ENCODE measurements at places on chromosomes 3 and 15.

DNA sequence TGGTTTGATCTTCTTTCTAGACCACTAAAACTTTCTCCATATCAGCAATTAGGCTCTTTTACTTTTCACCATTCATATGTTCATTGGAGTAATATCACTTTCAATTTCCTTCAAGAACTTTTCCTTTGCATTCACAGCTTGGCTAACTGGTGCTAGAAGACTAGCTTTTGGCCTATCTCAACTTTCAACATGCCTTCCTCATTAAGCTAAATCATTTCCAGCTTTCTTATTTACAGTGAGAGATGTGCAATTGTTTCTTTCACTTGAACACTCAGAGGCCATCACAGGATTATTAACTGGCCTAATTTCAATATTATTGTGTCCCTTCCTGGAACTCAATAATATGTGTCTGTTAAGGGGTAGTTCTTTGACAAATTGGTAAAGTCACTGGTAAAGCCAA is 42.8 kb upstream of the PLOD2 start:
- no peak for DNase-seq

DNA sequence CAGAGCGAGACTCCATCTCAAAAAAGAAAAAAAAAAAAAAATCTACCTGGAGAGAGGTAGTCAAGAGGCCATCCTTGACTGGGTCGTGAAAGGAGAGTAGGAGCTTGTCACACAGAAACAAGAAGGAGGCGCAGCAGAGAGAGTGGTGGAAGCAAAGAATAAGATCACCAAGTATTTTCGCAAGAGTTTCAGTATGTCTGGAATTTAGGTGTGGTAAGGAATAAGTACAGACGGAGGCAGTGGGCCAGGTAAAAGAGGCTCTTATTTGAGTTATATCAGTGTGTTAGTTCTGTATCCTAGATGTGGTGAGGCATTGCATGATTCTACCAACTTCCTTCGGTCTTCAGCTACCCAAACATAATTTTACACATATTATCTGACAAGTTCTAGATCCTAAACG is 14.6 kb upstream of the ATP10A start:
- peak; percentile 81 for DNase-seq

GRCh38 chr15:25392806-25393205 is 46.0 kb downstream of the UBE3A start:
- DNase-seq = no peak

GRCh38 chr3:38139652-38140051 is 1.2 kb downstream of the MYD88 start:
- DNase-seq = no peak

DNA sequence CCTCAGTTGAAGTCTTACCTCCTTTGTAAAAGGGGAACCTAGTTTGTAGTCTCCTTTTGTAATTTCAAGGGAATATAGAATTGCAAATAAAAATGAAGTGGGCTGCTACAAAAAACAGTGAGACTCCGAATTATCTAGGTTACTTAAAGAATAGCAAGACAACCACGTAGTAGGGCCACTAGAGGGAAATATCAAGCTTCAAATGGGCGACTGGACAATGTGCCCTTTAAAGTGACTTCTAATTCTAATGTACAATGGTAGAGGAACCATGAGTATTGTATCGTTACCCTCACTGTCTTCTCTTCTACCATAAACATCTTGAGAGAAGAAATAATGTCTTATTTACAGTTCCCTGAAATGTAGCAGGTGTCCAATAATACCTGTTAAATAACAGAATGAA is 56.3 kb downstream of the TP63 start:
- no peak for DNase-seq

- no peak for DNase-seq
Measured at GRCh38 chr15:78708713-78709260, 67.8 kb upstream of the CHRNB4 start.

GRCh38 chr15:47362118-47362905 is 355.0 kb upstream of the SEMA6D start:
- DNase-seq = no peak

DNA sequence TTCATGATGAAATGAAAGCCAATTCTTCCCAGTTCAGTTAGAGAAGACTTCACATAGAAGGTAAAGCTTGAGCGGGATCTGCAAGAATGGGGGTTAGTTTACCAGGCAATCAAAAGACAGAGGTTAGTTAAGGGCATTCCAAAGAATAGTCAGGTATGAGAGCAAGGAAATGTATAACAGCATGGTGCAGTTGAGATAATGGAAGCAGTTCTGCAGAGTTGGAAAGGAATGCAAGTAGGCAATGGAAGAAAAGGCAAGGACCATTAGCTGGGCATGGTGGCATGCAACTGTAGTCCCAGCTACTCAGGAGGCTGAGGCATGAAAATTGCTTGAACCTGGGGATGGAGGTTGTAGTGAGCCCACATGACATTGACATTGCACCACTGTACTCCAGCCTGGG is 55.0 kb downstream of the LSAMP start:
- DNase-seq = no peak

DNA sequence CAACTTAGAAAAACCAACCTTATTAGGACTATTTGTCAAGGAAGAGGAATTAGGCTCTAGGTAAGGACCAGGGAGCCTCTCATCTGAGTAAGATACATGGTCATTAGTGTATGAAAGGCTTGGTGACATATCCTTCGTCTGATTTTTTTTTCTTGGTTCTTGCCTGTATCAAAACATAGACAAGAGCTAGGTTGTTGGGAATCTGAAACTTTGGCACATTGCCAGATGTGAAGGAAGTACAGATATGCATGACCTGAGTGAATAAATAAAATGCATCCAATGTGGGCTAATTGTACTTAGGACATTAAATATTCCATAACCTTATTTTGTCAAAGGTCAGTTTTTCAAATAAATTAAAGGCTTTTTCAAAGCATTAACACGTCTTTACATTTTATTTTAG is 151.8 kb downstream of the SYNPR start:
- no peak for DNase-seq

DNA sequence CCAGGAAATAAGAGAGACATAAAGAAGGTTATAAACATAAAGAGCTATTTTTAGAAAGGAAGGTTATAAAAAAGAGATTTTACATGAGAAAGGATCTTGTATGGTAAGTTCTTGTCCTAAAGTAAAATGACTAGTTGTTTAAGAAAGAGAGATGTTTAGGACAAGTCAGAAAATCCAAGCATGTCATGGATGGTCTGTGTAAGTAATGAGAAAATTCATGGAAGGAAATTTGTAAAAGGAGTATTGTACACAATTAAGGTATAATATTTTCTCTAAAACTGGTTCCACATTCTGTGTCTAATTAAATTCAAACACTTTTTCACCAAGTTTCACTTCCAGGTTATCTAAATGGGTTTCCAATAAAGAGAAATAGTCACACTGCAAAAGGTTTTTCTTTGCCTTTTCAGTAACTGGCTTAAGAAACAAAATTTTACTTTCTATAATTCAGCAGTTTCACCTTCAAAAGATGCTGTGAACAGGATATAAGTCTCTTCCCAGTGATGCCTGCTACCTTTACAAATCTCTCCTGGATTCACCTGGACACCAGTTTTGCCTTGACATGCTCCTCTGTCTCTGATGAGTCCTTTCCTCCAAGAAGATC is 455.7 kb downstream of the ZIC1 start:
- DNase-seq = no peak

DNA sequence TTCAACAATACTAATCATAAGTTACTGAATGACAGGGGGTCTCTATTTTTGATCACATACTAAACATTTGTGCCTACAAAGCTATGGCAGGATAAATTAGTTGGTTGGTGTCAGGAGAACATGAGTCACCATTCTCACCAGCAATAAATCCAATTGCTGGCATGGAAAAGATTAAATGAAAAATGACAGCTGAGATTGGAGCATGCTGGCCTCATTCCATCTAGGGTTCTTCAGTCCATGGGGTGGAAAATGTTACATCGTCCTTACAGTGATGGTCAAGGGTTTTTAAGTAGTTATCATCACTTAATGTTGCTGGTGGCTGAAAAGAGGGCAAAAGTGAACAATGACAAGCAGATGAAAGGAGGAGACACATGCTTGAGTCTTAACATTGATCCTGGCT is 180.1 kb upstream of the BCL6 start:
- DNase-seq = no peak

DNA sequence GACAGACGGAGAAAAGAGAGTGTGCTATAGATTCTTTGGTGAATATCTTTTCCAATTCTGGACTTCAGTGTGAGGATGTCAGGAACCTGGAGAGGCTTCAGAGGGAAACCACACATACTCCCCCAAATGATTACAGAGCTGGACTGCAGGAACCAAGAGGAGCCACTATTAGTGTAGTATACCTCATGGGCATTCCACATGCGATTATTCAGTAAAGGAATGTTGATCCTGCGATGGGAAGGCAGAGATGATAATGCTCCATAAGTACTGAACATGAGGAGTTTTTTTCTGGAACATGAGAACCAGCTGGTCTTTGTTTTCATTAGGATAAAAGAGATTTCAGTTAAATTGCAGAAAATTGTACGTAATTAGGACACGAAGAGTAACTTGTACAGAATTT is 18.7 kb downstream of the STARD9 start:
- DNase-seq = no peak

DNA sequence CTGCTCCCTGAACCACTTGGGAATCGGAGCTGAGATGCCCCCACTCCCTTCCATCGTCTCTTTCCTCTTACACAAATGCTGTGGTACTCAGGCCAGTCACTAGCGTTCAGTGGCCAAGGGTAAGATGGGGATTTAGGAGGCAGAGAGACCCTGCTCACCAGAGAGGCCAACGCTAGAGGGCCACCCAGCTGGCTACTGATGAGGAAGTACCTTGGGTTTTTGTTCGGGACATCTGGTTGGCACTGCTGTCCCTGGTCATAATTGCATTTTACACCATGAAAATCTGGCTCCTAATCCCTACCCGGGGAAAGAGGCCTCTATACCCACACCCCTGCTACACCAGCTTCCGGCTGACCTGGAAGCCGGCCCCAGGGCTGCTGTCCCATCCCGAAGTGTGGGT is 7.7 kb downstream of the MAP6D1 start:
- DNase-seq = no peak

DNA sequence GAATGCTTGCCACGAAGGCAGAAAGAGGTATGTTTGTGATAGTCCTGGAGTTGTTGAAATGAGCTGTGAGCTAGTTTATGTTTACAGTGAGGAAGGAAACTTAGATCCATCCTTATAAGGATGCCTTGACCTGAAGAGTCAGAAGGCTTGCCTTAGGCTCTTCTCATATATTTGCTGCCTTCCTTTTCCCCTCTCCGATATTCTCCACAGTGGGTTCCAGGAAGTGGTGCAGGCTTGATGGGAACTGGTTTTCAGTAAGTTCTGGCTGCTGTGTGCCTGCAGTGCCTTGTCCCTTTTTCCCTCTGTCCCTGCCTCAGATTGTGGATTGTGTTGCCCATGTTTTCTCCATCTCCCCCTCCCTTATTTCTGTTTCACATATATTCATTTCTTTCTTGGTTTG is 287.3 kb upstream of the UBE2E1 start:
- DNase-seq = no peak

- no peak for DNase-seq
Measured at GRCh38 chr15:77525400-77525811, 104.7 kb downstream of the HMG20A start.

GRCh38 chr3:62036726-62037125 is 336.6 kb downstream of the FEZF2 start:
- DNase-seq = peak; percentile 67

GRCh38 chr3:197791892-197792647 is 1.0 kb downstream of the LRCH3 start:
- no peak for DNase-seq

GRCh38 chr15:58520464-58520863 is 88.7 kb downstream of the LIPC start:
- DNase-seq = no peak

GRCh38 chr3:31768479-31769125 is 212.5 kb downstream of the OSBPL10 start:
- DNase-seq = peak; percentile 50

- DNase-seq = peak; percentile 60
Measured at GRCh38 chr15:97961067-97961954, 808 bp downstream of the ARRDC4 start.

DNA sequence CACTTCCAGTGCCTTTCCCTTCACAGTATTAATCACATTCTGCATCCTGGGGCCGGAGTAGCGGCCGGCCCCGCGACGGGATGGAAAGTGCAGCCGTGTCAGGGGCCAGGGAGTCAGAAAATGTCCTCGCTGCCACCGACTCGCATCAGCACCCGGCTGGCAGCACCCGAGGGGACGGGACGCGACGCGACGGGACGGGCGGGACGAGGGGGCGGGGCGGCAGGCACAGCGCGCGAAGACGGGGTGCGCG is 353 bp downstream of the ATG3 start:
- DNase-seq = peak; percentile 75

- DNase-seq = no peak
Measured at GRCh38 chr3:190968616-190969015, 106.1 kb upstream of the GMNC start.

DNA sequence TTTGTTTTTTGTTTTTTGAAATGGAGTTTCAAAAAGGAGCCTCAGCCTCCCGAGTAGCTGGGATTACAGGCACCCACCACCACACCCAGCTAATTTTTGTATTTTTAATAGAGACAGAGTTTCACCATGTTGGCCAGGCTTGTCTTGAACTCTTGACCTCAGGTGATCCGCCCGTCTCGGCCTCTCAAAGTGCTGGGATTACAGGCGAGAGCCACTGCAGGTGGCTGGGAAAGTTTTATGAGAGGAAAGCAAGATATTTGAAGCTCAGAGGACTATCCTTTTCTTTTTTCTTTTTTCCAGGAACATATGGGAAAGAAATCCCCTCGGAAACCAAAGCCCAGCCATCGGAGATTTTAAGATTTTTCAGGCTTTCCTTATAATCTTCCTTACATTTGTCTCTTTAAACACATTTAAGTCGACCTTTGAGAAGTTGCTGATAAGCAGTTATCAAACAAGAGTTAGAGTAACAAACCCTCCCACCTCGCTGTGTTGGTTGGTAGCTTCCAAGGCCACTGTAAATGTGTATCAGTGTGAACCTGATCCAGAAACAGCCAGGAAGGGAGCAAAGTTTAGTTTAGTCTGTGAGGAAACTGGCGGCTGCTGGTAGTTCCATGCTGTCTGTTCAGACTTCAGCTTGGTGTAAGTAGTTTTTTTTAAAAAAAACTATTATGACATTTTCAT is 34.5 kb upstream of the MAP3K13 start:
- peak; percentile 52 for DNase-seq

DNA sequence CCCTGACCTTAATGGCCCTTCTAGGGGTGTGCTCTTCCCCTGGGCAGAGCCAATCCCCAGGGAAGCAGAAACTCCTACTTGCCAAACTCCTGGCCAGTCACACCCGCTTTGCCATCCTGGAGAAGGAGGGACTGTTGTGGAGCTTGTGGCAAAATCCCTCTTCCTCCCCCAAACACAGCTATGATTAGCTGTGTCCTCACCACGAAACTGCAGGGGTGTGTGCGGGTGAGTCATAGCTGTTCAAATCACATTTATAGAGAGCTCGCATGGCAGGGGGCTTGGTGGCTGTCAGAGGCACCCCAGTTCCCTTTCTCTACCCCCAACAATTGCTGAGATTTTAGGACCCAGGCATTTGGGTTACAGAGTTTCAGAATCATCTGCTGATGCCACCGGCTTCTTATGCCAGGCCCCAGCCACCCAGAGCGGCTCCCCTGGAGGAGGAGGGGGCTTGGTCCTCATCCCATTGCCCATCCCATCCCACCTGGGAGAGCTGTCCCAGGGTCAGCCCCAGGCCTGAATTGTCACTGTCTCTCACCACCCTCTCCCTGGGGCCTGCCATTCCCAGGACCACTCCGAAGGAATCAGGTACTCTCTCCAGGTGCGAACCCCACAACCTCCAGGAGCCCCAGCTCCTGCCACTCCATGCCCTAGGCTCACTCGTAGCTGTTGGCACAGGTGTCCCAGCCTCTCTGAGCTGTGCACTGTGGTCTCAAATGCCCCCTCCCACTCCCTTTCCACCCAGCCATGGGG is 28.8 kb upstream of the MAGEF1 start:
- no peak for DNase-seq

GRCh38 chr15:76339305-76340197 is 3.0 kb downstream of the ISL2 start:
- no peak for DNase-seq
